ENCODE measurements at places on chromosomes 16 and 17. TPM values are rescaled to one million over a fixed set of nuclear protein-coding genes. Genes with fewer than 3 reads are reported as not detected.
A peak's percentile ranks its signal among the peaks of the same experiment; 100 is the strongest.

DNA sequence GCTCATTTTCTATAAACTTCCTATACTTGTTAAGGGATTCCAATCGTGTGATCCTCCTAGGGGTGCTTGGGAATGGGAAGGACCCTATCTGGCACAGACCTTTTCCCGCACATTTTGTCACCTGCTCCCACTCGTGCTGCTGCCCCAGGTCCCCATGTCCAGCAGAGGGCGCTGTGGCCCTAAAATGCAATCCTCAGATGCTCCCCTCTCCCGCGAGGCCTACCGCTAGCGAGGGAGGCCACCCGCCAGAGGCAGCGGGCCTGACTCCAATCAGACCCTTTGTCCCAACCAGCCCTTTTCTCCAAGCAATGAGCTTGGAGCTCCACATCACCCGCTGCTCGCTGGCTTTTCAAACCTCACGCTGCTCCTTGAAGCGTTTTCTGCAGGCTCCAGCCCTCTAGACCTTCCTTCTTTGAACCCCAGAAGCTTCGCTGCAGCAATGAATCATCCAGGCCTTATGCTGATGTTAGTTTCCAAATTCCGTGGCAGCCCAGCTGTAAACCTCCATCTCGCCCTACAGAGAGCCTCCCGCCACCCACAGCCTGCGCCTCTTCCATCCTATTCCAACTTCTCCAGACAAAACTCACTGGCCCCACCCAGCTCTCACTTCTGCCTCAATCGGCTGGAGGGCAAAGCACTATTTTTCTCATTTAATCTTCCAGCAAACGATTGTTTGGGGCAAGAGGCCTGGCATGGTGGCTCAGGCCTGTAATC is 23.6 kb upstream of the FZD2 start:
- peak; percentile 96 for DNase-seq

- DNase-seq, result no peak
Observed at GRCh38 chr16:87515475-87516330, 22.9 kb upstream of the ZCCHC14 start.

DNA sequence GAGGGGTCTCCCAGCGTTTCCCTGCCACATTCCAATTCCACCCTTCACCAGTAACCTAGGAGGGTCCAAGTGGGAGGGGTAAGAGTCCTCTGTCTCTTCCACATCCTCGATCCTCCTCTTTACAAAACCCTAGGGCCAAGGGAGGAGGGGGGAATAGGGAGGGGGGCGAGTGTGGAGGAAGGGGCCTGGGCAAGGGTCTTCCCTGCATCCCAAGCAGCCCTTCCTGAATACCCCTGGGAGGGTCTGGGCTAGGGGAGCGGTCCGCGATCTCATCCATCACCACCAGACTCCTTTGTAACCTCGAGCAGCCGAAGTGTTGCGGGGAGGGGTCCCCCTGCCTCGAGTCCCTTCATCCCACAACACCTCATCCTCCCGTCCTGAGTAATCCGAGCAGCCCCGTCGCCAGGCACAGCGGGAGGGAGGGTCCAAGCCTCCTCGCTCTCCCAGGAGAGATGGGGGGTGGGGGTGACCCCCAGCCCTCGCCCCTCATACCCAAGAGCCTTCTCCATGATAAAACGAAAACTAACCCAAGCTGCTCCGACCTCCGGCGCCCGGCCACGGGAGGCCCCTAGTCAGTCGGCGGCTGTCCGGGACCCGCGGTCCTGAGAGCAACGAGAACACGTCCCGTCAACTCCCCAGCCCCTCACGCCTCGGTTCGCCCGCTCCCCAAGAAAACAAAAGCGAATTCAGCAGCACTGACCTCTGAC is 502 bp downstream of the SMPD3 start:
- no peak for DNase-seq

DNA sequence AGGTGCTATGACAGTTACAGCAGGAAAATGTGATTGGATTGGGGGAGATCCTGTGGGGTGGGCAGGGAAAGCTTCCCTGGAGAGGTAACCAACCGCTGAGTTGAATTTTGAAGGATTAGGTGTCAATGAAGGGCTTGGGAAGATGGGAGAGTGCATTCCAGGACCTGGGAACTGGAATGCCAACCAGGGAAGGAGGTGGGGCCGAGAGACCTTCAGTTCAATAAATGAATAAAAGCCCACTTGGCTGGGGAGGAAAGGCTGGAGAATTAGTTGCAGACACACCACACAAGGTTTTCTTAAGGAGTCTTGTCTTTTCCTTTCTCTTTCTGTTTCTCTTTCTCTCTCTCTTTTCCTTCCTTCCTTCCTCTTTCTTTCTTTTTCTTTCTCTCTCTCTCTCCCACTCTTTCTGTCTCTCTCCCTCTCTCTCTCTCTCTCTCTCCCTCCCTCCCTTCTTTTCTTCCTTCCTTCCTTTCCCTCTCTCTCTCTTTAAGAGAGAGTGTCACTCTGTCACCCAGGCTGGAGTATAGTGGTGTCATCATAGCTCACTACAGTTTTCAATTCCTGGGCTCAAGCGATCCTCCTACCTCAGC is 3.3 kb downstream of the USP43 start:
- DNase-seq, result no peak

DNA sequence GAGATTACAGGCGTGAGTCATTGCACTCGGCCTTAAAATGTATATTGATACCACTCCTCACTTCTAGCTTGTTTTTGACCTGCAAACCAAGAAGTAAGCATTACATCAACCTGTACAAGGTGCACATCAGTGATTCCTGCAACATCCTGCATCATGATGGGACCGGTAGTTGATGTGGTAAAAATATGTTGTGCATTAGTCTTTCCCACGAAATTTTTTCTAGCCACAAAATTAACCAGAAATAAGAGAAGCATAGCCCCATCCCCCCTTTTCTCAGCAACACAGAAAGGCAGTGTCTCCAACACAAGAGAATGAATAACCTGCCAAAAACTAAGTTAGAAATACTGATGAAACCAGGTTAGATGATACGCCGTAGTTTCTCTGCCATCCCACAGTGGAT is 21.1 kb upstream of the NSMCE1 start:
- DNase-seq, result no peak

GRCh38 chr16:78331731-78332130 is 232.3 kb downstream of the WWOX start:
- DNase-seq, result no peak

DNA sequence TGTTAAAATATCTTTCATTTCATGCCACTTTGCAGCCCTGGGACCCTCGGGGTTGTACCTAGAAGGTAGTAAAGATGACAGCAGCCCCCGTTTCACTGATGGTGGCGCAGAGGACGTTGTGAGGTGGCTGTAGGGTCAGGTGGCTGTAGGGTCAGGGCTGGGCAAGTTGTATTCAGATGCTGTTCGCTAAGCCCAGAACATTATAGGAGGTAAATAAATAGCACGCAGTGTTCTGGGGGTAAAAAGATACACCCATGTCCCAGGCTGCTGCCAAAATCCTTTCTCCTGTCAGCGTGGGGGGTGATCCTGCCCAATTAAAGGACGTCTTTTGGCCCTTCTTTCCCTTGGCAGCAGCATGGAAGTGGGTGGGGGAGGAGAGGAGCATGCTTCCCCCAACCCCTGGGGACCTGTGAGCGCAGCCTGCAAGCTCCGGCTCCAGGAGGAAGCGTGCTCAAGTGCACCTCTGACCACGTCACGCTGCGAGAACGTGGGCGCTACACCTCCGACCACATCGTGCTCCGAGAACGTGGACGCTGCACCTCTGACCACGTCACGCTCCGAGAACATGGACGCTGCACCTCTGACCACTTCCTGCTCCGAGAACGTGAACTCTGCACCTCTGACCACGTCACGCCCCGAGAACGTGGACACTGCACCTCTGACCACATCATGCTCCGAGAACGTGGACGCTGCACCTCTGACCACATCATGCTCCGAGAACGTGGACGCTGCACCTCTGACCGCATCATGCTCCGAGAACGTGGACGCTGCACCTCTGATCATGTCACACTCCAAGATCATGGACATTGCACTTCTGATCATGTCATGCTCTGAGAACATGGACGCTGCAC is 182.1 kb downstream of the RPTOR start:
- no peak for DNase-seq

DNA sequence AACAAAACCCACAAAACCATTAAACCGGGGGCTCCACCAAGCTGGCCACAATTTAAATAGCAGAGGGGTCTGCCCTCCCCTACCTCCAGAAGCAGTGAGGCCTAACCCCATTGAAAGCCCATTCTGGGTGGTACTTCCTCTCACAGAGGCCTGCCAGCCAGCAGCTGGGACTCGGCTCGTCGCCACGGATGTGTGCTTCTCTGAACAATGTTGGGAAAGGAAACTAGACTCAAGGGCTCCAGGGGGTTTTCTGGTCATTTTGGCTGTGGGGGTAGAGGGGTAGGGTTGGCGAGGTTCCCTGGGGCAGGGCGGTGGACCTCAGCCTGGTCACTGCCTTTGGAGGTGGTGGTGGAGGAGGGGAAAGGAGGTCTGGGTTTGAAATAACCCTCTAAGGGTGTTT is 4.7 kb upstream of the PLCG2 start:
- DNase-seq, result peak; percentile 60

DNA sequence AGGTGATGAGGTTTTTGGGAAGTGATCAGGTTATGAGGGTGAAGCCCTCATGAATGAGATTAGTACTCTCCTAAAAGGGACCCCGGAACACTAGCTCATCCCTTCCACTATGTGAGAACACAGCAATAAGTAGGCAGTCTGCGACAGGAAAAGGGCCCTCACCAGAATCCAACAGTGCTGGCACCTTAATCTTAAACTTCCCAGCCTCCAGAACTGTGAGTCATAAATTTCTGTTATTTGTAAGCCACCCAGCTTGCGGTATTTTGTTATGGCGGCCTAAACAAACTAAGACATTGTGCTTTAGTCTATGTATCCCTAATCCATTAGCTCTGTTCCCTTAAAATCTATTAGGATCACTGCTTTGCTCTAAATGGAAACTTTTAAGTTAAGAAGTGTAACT is 8.5 kb downstream of the SLFN12 start:
- DNase-seq, result no peak

- no peak for DNase-seq
Observed at GRCh38 chr16:10902999-10903398, 26.0 kb downstream of the CIITA start.

DNA sequence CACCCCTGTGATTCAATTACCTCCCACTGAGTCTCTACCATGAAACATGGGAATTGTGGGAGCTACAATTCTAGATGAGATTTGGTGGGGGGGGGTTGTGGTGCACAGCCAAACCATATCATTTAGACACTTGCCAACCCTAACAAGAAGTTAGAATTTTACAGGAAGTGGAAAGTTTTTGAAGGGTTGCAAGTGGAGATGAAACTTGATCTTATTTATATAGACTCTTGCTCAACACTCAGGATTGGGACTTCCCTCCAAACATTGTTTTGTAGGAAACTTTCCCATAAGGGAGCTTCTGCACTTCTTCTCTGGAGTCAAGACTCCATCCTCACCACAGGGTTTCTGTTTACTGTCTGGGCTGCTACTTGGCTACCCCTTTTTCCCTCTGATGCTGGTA is 266.7 kb upstream of the CDH11 start:
- no peak for DNase-seq

DNA sequence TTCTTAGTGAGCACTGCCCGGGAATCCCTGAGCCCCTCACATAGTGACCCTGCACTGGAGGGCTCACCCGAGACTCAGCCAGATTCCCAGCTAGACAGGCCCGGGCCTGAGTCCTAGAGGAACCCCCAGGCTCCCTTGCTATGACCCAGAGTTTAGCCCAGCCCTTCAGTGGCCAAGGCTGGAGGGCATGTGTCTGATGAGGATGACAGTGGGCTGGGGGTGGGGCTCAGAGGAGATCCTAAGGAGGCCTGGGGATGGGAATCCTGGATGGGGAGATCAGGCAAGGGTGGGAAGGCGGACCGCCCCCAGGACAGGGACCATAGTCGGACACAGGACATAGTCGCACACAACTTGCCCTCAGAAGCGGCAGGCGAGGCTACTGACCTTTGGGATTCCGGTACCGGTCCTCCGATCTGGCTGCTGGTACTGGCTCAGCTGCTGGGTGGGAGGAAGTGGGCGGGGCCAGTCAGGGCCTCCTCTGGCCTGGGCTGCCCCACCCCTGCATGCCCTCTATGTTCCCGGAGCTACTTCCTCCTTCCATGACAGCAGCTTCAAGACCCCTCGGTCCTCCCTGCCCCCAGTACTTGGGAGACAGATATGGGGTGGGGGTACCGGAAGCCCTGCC is 1.1 kb downstream of the CD79B start:
- peak; percentile 93 for DNase-seq

- no peak for DNase-seq
Observed at GRCh38 chr16:56121156-56121500, 70.2 kb upstream of the GNAO1 start.

- DNase-seq, result no peak
Observed at GRCh38 chr17:66711881-66712321, 123.0 kb upstream of the CACNG5 start.

- no peak for DNase-seq
Observed at GRCh38 chr17:73798111-73798748, 154.0 kb upstream of the SDK2 start.

- DNase-seq, result peak; percentile 62
Observed at GRCh38 chr16:27326738-27327585, 13.2 kb downstream of the IL4R start.

- DNase-seq, result no peak
Observed at GRCh38 chr16:78583441-78583840, 484.0 kb downstream of the WWOX start.

DNA sequence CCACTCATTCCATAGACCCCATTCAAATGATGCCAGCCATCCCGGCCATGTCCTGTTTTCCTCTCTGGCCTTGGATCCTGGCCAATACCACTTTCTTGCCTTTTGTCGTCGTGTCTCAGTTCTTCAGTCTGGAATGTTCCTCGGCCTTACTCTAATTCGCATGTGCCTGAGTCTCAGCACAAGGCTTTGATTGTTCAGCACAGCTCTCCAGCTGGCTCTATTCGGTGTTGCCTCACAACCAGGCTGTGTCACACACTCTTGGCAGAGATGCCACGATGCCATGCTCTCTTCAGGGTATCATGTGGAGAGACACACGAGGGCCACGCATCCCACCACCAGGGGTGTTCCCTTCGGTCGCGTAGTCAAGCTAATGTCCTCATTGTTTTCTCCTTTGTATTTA is 1.8 kb upstream of the VPS4A start:
- no peak for DNase-seq

DNA sequence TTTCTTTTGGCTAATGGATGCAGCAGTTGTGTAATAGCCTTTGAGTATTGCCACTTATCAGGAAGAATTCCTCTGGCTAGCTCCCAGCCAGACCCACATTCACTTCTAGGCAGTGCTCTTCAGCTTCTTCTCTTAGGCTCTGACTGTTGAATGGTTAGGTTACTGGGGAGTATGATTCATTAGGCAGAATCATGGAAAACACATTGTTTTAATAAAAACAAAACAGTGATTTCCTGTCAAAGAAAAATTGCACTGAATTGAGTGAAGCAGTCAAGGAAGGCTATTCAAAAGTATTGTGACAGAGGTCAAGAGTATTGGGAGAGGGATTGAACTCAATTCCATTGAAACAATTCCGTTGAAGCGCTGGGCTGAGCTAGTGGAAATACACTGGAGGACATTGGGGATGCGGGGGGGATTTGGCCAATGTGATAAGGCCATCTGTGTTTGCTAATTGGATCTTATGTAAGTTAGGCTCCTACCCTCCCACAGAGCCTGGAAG is 68.0 kb downstream of the CNTNAP4 start:
- DNase-seq, result no peak

The CCL2 gene
- 53.5 TPM for polyA plus RNA-seq

The NPEPPS gene
- polyA plus RNA-seq, result 27.6 TPM

The MYBBP1A gene
- 11.9 TPM for polyA plus RNA-seq

The MYOCD gene
- 0.58 TPM for polyA plus RNA-seq

The OMG gene
- not detected for polyA plus RNA-seq

The CPD gene
- 11.6 TPM for polyA plus RNA-seq

The HOXB9 gene
- polyA plus RNA-seq, result 29.2 TPM

The MEOX1 gene
- polyA plus RNA-seq, result not detected

The PCGF2 gene
- 111 TPM for polyA plus RNA-seq

The TSPAN10 gene
- polyA plus RNA-seq, result 1.9 TPM
